EL (cell line): ENCODE measurements at places on chromosomes 3 and 15.
A peak's percentile ranks its signal among the peaks of the same experiment; 100 is the strongest.

DNA sequence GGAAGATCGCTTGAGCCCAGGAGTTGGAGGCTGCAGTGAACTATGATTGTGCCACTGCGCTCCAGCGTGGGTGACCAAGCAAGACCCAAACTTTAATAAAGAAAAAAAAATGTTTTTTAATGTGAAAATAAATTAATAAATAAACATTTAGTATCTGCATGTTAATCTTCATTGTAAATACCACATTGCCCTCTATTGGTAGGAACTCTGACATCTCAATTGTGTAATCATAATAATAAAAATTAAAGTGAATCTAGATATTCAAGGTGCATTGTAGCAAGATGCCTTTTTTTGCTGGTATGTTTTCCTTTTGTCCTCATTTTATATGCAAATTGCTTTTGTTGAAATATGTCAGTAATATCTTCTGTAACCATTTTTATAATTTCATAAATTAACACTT is 95.0 kb upstream of the LIMD1 start:
- DNase-seq: peak; percentile 50

- peak; percentile 28 for DNase-seq
These were observed 48.6 kb upstream of the C15orf39 start for GRCh38 chr15:75153087-75153486.

GRCh38 chr3:127717357-127718244 is 44.8 kb downstream of the ABTB1 start:
- no peak for DNase-seq

GRCh38 chr15:67049351-67050044 is 15.9 kb upstream of the SMAD3 start:
- peak; percentile 98 for DNase-seq

DNA sequence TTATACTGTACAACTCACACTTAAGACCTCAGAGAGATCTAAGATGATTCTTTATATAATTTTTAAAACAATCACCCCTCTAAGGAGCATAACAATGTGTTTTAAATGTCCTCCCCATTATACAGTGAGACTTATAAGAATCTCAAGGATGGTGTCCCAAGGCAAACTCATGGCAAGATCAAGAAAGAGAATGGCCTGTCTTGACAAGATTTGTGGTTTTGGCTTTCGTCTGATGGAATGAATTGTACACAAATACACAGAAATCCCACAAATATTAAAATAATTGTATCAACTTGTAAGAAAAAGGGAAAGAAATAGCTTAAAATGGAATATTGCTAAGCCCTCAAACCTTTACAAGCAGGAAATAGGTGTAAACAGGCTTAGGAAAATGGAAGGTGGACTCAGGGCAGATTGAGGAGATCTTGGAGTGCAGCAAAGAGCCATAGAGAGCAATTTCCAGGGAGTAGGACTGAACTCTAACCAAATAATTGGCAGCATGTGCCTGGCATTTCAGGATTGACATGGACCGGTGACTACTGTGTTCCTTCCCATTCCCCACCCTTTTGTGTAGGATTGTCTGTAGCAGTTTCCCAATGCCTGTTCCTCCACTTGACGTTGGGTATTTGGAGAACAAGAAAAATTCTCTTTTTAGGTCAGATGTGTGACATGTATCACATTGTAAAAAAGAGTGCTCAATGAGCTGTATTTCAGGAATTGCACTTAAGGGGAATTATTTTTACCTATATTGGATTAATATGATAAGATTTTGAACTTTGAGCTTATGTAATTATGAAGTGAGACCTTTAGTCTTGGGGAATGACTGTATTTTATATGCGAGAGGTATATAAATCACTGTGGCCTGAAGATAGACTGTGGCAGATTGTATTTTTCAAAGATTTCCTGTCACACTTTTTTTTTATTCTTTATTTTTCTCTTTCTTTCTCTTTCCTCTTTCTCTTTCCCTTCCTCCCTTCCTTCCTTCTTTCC is 317.8 kb upstream of the SLITRK3 start:
- no peak for DNase-seq

DNA sequence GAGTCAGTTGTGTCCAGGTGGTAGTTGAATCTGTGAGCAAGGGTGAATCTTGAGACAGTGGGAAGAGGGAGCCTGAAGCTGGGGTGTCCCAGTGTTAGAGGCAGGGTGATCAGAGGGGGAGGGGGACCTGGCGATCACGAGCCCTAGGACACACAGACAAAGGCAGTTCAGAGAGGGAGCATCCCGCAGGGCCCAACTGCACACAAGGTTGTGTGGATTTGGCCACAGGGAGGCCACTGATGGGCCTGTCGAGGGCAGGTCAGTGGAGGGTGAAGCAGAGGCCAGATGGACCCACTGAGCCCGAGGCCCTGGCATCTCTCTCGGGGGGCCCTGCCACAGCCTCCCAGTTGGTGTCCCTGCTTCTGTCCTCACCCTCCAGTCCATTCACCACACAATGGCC is 48.6 kb upstream of the SMAD6 start:
- DNase-seq: no peak

- DNase-seq: no peak
These were observed 36.8 kb upstream of the RPL32 start for GRCh38 chr3:12878141-12878574.

DNA sequence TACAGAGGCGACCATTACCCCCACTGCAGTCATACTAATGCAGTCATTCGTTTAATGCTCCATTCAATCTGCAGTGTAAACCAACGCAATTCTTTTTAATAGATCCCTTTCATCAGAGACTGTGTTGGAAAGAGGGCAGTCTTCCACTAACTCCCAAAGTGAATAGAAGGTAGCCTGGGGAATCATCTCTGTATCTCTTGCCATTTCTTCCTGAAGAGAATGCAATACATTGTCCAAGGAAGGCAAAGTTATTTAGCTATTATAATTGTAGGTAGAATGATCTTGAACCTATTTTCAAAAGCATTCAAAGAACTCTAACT is 1.3 kb upstream of the SLITRK3 start:
- DNase-seq: no peak

DNA sequence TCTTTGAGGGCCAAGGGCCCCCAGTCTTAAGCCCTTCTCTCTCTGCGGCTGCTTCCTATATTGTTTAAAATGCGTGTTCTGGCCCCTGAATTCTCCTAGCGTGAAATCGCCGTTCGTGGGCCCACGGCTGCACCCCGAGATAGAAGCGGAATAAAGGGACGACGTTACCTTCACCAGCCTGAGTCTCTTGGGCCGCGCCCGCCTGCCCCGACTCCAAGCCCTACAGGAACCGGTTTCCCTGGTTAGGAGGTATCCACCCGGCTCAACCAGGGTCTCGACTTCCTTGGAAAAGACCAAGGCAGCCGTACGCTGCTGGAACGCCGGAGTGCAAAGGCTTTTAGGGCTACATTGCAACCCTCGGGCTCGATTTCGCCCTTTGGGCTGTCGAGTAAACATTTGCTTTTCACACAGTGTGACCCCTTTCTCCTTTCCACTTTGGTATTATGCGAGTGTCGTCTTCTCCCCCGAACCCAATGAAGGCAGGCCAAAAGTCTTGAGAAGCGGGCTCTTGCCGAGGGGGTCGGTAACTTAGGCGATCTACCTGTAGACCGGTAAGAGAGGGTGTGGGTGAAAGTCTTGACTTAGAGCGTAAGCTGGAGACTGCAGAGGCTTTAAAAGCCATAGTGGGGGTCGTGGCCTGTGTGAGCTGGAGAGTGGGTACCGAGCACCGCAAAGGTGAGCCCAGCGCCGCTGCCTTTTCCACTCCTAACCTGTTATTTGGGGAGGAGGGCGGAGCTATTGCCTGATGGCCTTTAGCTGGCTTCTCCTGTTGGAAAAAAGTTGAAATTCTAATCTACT is 2.0 kb downstream of the TRIM71 start:
- no peak for DNase-seq

GRCh38 chr3:170419557-170420087 is 954 bp downstream of the CLDN11 start:
- peak; percentile 17 for DNase-seq

DNA sequence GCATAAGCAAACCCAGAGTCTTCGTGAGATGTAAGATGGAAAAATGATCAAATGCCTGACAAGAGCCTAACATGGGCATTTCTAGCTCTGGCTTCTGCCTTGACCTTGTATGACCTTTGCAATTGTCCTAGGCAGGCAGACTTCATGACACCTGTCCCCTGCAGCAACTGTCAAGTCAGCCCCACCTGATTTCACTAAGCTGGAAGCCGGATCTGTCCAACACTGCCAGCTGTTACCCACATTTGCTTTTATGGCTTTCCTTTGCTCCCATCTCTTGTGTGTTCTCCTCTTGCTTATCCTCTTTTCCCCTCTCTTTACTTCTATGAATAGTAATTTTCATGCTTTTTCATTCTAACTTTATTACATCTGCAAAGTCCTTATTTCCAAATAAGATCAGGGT is 48.5 kb upstream of the TNIK start:
- DNase-seq: no peak

GRCh38 chr3:117997201-117998049 is 1037.2 kb downstream of the IGSF11 start:
- DNase-seq: peak; percentile 77

GRCh38 chr15:68783226-68784058 is 37.3 kb downstream of the ANP32A start:
- no peak for DNase-seq

GRCh38 chr3:127015282-127016042 is 32.5 kb downstream of the PLXNA1 start:
- no peak for DNase-seq

- DNase-seq: no peak
These were observed 52.2 kb downstream of the MOBP start for GRCh38 chr3:39519554-39520288.

- DNase-seq: peak; percentile 28
These were observed 189.7 kb downstream of the CDIN1 start for GRCh38 chr15:36769098-36769497.

- no peak for DNase-seq
These were observed 9.2 kb downstream of the CTXND1 start for GRCh38 chr15:80242802-80243201.

GRCh38 chr15:41853831-41854230 is 15.2 kb downstream of the PLA2G4B start:
- DNase-seq: no peak

GRCh38 chr3:109098079-109098644 is 19.8 kb downstream of the MORC1 start:
- no peak for DNase-seq

DNA sequence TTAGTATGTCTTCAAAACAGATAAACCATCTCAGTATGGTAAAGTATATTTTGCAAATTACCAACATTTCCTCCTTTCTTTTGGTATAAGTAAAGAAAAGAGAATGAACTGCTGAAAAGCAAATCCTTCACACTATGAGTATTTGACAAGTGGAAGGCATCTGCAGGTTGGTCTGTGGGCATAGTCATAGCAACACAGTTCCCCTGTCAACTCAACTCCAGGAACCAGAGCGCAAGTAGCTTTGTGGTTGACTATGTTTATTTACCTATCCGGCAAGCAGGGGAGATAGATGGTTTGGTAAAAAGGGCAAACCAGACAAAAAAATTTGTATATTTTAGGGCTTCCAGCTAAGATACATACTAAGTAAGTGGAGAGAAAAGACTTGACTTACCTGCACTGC is 88.3 kb upstream of the PPIB start:
- DNase-seq: no peak

GRCh38 chr3:15769256-15769915 is 28.4 kb downstream of the ANKRD28 start:
- peak; percentile 18 for DNase-seq

DNA sequence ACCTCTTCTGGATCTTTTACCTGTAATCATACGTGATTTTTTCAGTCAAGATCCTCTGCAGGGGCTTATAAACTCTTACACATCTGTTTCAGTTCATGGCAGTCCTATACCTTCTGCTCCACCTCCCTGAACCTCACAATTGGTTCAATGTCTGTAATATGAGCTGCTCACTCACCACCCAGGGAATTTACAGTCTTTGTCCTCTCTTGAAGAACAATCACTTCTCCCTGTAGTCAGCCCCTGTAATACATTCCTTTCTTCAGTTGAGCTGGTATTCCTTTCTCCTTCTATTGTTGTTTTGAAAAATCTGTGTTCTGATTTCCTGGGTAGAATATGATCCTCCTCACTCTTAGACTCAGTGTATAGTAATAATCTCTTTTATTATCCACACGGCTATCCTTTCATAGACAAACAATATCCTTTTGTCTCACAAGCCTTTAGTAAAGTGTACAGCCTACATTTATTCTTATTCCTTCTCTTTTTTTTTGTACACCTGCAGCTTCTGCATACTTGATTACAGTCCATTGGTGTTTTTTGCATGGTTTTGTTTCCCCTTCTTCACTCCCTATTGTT is 101.8 kb downstream of the NECTIN3 start:
- no peak for DNase-seq

DNA sequence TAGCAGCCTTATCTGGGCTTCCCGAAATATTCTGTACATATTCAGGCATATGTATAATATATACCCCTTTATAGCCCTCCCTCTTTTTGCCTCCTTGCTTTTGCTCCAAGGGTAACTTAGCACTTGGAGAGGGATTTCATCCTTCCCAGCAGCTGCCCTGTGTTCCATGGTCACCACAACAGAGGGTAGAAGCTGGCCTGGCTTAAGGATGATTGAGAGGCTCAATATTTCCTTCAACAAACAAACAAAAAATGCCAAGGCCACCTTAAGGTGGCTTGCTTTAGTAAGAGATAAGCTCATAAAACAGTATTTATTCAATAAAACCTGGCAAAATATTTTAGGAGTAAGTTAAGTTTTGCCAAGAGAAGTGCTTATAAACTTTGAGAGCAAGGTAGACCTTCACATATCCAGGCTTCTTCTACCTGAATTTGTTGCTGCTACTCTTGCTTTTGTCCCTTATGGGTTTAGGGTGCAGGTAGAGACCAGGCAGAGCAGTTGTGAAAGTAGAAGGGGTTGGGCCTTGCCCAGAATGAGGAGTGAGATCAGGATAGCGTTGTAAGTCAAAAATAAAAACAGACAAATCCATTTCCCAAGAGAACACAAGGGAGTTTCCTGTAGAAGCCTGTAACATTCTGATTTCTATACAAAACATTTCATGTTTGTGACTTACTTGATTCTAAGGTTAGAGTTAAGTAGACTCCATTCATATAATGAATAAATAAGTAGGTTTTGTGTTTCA is 52.7 kb upstream of the ATOSA start:
- DNase-seq: no peak

DNA sequence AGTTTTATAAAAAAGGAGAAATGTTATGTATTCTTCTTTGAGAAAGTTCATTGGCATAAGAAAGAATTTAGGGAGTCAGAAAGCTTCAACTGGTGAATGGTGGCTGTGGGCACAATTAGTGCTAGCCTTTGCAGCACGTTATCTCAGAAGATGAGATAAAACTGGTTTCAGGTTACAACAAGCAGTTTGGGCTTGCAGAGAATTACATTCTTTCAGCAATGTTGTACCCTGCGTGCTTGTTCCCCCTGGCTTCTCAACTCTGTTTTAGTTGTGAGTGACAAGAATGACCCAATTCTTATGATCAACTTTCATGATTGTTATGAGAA is 31.6 kb upstream of the ACP3 start:
- no peak for DNase-seq

GRCh38 chr15:40582726-40583246 is 11.3 kb upstream of the KNL1 start:
- peak; percentile 36 for DNase-seq

DNA sequence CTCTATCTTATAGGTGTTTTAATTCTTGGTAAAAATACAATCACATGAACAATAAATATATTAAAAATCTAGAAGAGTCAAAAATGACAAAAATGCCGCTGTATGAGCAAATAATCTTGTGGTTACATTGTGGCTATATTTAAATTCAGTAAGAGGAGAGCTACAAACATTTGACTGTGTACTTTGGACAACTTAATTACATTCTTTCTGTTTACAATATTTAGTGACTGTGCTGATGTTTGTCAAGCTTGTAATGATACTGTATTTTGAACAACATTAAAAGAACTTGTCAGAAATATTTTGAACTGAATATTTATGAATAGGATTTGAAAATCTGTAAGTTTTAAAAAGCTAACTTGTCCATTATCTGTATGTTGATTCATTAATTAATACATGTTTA is 598.3 kb downstream of the SI start:
- no peak for DNase-seq

GRCh38 chr15:77437264-77437663 is 16.6 kb downstream of the HMG20A start:
- DNase-seq: no peak
